CD4-positive, alpha-beta T cell treated with Interferon alpha-2 for 1 hour (primary cell): ENCODE measurements at places on chromosomes 1 and 21.

GRCh38 chr1:248852481-248853405 is 6.1 kb downstream of the ZNF692 start:
- DNase-seq: no peak

DNA sequence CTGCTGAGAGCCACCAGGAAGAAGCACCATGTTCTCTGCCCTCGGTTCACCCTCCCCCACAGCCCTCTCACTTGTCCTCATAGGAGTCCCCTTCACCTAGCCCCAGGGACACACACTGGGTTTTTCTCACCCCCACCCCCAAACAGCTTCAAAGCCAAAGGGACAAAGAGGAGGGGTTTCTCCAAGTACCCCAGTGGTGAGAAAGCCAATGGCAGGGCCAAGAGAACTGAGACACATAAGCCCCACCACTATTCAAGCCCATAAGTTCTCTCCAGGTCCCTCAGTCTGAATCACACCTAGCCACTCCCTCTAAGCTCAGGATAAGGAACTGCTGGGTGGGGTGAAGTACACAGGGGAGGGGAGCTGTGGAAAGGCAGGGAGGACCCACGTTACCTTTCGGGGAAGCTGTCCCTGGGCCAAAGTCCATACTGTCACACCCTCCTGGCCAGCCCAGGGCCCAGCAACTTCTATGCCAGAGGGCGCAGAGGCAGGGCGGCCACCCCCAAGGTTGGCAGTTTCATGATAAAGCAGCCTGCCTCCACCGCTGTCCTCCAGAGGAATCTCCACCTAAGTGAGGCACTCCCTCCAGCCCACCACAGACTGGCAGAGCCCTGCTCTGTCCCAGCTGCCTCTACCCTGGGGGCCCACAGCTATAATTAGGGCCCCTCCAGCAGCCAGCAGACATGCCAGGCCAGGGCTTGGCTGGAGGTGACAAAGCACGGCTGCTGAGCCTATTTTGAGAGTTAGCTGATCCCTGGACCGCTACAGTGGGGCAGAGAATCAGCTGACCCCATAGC is 39.0 kb upstream of the PPP1R15B start:
- DNase-seq: no peak

DNA sequence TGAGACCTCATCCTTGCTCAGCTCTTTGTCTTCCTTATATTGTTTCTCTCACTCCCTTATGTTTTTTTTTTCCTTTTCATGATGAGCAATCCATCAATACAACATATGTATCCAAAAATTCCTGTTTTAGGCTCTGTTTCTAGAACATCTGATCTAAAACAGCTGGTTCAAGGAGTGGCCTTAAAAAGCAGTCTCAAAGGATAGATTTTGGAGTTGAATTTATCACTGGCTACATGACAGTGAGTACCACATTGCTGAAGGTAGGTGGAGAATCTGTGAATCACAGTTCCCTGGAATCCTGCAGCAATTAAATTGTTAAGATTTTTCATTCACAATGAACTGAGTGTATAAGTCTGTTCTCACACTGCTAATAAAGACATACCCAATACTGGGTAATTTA is 155.8 kb upstream of the ADAMTS5 start:
- no peak for DNase-seq

- peak; percentile 22 for DNase-seq
Observed at GRCh38 chr1:941588-942383, 17.3 kb downstream of the NOC2L start.
